Stimulated activated CD8-positive, alpha-beta memory T cell treated with anti-CD3 and anti-CD28 coated beads, Interleukin-15, amount 100 ng/mL, for 48 hours (primary cell): ENCODE measurements at places on chromosomes 1 and 21.

DNA sequence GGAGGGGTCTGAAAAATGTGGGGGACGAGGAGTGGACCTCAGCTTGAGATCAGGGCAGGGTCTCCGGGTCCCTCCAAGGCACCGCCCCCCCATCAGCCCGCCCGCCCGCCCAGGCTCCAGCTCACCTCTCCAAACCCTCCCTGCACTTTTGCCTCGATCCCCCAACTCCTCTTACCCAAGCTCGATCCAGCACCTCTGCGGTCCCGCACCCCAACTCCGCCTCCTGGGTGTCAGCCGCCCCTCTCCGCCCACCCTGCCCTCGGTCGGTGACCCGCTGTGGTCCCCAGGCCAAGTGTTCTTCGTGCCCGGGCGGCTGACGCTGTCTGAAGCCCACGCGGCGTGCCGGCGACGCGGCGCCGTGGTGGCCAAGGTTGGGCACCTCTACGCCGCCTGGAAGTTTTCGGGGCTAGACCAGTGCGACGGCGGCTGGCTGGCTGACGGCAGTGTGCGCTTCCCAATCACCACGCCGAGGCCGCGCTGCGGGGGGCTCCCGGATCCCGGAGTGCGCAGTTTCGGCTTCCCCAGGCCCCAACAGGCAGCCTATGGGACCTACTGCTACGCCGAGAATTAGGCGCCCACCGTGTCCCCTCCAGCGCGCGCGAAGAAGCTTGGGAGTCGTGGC, 5.7 kb downstream of the HAPLN2 start:
- DNase-seq: no peak

- DNase-seq: no peak
These were observed 40.5 kb downstream of the MAP3K7CL start for GRCh38 chr21:29170944-29171343.

DNA sequence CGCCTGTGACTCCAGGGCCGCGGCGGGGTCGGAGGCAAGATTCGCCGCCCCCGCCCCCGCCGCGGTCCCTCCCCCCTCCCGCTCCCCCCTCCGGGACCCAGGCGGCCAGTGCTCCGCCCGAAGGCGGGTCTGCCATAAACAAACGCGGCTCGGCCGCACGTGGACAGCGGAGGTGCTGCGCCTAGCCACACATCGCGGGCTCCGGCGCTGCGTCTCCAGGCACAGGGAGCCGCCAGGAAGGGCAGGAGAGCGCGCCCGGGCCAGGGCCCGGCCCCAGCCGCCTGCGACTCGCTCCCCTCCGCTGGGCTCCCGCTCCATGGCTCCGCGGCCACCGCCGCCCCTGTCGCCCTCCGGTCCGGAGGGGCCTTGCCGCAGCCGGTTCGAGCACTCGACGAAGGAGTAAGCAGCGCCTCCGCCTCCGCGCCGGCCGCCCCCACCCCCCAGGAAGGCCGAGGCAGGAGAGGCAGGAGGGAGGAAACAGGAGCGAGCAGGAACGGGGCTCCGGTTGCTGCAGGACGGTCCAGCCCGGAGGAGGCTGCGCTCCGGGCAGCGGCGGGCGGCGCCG, at the start of gene SIM2:
Gene SIM2 (plus strand): TSS at position 135 of the 565 bp plus-strand sequence. CDS start 632 bp downstream, outside the sequence.
- DNase-seq: no peak

GRCh38 chr1:11482198-11482597, 3.2 kb downstream of the DISP3 start:
- DNase-seq: no peak

GRCh38 chr1:155011004-155011416, 8.4 kb downstream of the ZBTB7B start:
- no peak for DNase-seq

DNA sequence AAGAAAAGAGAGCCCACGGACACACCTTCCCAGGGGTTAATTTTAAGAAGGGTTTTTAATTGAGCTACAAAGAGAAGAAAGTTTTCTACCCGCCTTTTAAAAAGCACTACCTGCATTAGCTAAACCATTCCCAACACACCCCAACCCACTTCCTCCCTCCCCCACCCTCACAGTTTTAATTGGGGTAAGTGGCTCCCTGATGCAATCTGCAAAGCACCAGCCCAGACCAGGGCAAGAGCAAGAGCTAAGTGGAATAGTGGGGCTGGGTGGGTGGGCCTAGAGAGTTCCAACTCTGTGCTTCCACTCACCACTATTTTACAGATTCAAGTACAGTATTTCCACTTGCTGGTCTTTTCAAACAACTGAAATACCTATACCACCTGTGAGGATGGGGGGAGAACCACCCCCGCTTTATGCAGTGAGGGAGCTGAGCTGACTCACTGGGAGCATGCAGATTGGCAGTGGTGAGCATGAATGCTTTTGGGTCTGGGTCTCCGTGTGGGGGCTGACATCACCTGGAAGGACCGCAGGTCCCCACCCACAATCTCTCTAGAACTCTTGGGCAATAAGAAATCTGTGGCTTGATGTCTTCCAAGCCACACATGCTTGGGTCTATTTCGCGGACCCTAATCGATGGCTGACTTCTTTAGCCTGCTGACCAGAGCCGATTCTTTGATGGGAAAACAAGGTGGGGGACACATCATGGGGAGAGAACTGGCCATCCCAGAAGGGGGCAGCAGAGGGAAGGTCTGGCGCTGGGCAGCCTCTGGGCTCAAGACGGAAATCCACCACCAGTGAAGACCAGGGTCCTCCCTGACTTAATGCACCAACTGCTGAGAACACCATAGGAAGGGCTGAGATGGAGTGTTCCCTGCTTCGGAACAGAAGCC, 95.5 kb downstream of the SSBP3 start:
- DNase-seq: no peak

DNA sequence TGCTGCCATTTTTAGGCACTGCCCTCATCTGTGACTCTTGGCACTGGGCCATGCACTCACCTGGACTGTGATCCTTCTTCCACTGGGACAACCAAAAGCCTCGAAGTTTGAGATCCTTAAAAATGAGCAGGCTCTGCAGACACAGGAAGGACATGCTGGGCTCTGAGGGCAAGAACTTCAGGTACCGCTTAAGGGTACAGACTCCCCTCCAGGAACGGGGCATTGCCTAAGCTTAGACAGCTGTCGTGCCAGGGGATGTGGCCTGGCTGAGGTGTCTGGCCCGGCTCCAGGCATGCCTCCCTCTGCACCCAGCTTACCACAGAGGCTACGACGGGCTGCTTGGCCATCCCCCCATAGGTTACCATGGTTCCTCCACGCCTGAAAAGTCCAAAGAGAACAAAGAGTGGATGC, 14.2 kb upstream of the SRSF4 start:
- no peak for DNase-seq

DNA sequence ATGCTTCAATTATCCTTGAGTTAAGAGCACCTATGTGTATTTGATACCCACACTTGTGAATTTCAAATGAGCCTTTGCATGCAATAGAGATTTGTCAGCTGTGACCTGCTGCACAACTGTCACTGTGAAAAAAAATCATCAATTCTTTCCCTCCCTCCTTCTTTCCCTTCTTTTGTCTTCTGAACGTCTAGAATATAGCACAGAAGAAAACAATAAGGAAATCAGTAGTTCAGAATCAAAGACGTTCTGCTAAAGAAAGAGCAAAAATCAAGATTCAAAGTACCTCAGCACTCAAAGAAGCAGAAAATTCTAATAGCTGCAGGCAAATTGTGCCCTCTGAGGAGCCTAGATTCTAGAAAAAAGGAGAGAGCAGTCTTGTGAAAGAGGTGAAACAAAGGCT, 1.7 kb upstream of the FMN2 start:
- no peak for DNase-seq
